Activated CD4-positive, alpha-beta memory T cell treated with anti-CD3 and anti-CD28 coated beads for 36 hours (primary cell): ENCODE measurements at places on chromosomes 1 and 21. TPM values are rescaled to one million over a fixed set of nuclear protein-coding genes. Genes with fewer than 3 reads are reported as not detected.

The GOLT1A gene
- total RNA-seq: 0.27 TPM

The CIART gene
- total RNA-seq: 1.5 TPM

The FAM78B gene
- 0.27 TPM for total RNA-seq

The HLX gene
- not detected for total RNA-seq

The PLPPR5 gene
- total RNA-seq: not detected

The KCNN3 gene
- total RNA-seq: 0.02 TPM

- DNase-seq: no peak
These were observed 90.4 kb downstream of the KCNK1 start for GRCh38 chr1:233704170-233704897.

DNA sequence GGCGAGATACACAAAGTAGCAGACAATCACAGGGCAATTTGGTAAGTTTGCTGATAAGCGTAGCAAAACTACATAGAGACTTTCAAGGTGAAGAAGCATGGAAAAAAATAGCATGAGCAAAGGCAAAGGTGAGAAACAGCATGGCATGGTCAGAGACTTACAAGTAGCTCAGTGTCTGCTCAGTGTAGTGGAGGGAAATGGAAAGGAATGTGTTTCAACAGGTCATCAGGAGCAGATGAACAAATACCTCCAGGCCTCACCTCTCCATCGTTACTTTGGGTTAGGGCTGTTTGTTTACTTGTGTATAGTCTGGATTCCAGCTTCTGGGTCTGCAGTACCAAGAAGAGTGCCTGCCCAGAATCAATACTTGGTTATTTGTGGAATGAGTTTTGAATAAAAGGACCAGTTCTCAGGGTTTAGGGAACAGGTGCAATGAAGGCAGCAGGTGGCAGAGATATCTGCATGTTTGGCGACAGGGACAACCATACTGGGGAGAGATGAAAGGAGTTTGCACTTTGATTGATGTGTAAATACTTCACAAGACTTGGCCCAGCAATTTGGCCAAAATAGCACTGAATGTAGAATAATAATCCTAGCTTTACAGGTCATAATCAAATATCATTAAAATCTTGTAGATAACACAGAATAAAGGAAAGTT is 97.0 kb upstream of the FGGY start:
- no peak for DNase-seq

GRCh38 chr1:228527596-228527995 is 40.4 kb downstream of the RNF187 start:
- DNase-seq: no peak

- DNase-seq: no peak
These were observed 2.6 kb upstream of the FMOD start for GRCh38 chr1:203353486-203353885.

- no peak for DNase-seq
These were observed 293.8 kb upstream of the USP25 start for GRCh38 chr21:15436031-15436430.

GRCh38 chr1:211530102-211530501 is 38.1 kb upstream of the RD3 start:
- no peak for DNase-seq

DNA sequence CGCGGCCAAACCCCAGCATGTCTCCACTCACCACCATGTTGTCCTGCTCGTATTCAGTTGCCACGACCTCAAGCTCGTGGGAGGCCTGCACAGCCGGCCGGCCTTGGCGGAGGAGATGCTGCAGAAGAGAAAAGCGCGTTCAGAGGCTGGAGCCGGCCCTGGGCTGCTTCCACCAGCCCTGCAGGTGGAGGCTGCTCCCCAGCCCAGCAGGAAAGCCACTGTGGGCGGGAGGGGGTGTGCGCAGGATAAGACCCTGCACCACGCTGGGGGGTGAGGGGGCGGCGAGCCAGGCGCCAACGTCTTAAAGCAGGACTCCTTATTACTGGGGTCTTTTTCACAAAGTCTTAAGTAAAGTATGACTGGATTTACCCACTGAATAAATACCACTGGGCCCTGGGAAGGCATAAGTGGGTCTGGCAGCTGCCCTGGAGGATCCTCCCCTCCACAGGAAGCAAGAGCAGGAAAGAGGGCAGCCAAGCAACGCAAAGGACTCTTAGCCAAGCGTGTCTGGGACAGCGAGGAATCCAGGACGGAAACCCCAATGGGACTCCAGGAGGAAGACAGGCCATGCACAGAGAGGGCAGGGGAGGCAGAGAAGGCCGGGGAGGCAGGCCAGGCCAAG is 104.8 kb downstream of the NPHP4 start:
- no peak for DNase-seq

DNA sequence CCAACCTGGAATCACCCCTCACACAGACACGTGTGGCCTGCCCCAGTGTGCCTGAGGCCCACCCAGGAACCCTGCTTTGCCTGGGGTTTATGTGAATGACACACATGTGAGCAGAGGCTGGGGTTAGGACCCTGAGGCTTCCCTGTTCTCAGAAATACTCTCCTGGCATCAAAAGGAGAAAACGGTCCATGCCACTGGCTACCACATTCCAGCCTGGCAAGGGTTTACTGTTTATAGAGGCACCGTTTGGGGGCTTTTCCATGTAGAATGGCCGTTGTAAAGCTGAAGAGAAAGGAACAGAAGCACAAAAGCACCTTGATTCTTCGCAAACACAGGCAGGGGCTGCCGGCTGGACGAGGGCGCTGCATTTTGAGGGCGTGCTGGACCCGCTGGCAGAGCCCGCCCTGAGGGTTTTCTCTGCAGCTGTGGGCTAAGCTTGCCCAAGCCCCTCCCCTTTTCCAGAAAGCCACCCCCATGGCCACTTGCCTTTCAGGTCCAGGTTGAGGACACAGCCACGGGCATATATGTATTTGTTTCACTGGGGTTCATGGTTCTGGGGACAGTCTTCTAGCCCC is 13.0 kb downstream of the TFF3 start:
- no peak for DNase-seq

DNA sequence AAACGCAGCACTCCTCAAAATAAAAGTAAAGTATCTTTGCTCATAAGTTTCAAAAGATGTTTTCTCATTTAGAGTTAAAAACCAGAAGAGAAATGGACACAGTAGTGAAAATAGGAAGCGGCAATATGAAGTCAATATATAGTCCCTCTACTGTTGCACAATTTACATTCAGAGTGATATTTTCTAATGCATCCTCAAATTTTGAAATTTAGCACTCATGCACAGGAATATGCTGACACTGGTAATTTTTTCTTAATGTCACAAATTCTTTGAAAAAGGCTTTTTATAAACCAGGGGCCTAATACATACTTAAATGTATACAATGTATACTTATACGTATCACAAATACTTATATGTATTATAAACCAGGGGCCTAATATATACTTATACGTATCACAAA is 19.5 kb downstream of the ST7L start:
- no peak for DNase-seq
